ENCODE measurements at places on chromosomes 7 and 10.

GRCh38 chr7:17340655-17341054 lies 42.2 kb downstream of the AHR start:
- no peak overlapping the region for H3K27ac ChIP-seq
- no peak for DNase-seq
- peaks cover 77% of the 10 kb centered on the region for H3K36me3 ChIP-seq
- no peaks in the 10 kb centered on the region for H3K4me1 ChIP-seq
- H3K27me3 ChIP-seq: no peaks in the 10 kb centered on the region

GRCh38 chr7:107108793-107109371 lies 59.9 kb upstream of the HBP1 start:
- H3K36me3 ChIP-seq: no peaks in the 10 kb centered on the region
- H3K27me3 ChIP-seq: no peaks in the 10 kb centered on the region
- H3K27ac ChIP-seq: no peak overlapping the region
- H3K4me1 ChIP-seq: no peaks in the 10 kb centered on the region
- no peak overlapping the region for H3K4me3 ChIP-seq

GRCh38 chr7:26349005-26349915 lies 57.6 kb downstream of the SNX10 start:
- no peaks in the 10 kb centered on the region for H3K27me3 ChIP-seq
- DNase-seq: no peak
- no peaks in the 10 kb centered on the region for H3K36me3 ChIP-seq
- no peak overlapping the region for H3K4me3 ChIP-seq

- H3K27ac ChIP-seq: no peak overlapping the region
- peaks cover 7% of the 10 kb centered on the region for H3K4me1 ChIP-seq
- no peak for DNase-seq
- H3K4me3 ChIP-seq: no peak overlapping the region
- H3K27me3 ChIP-seq: no peaks in the 10 kb centered on the region
- H3K36me3 ChIP-seq: no peaks in the 10 kb centered on the region
These were observed 10.4 kb upstream of the FGFR2 start for GRCh38 chr10:121608469-121609190.

- H3K27me3 ChIP-seq: no peaks in the 10 kb centered on the region
- no peak for DNase-seq
- no peaks in the 10 kb centered on the region for H3K36me3 ChIP-seq
These were observed 651.6 kb upstream of the IGFBP3 start for GRCh38 chr7:46572691-46573090.

DNA sequence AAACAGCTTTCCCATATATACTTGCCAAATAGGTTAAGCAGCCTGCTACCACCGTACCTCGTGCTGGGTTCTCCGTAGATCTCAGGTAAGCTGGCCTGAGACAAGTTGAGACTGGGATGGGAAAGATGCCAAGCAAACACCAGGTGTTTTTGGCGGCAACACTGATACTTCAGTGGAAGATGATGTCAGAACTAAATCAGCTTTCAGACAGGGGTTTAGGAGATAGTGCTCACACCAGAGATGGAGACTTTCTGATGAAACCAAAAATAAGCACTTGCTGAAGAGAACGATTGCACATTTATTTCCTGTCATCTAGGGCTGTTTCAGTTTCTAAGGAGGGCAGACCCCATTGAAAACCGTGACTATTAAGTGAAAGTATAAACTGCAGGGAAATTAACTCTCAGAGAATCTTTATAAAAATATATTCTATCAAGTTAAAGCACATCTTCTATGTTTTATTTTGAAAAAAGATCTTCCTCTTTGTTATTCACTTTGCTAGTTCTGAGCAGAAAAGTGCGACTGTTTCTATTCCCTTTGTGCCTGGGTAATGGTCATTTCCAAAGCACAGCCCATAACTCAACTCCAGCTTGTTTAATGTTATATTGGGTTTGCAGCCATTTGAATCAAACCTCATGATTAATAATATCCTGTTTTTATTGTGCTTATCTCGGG lies 149.9 kb downstream of the CPED1 start:
- H3K27ac ChIP-seq: no peak overlapping the region
- peaks cover 10% of the 10 kb centered on the region for H3K4me1 ChIP-seq
- no peak for DNase-seq
- H3K27me3 ChIP-seq: no peaks in the 10 kb centered on the region
- no peaks in the 10 kb centered on the region for H3K36me3 ChIP-seq

GRCh38 chr10:3408603-3409365 lies 236.2 kb upstream of the PITRM1 start:
- no peaks in the 10 kb centered on the region for H3K27me3 ChIP-seq
- no peak for DNase-seq
- no peak overlapping the region for H3K4me3 ChIP-seq
- no peaks in the 10 kb centered on the region for H3K36me3 ChIP-seq
- H3K27ac ChIP-seq: no peak overlapping the region

DNA sequence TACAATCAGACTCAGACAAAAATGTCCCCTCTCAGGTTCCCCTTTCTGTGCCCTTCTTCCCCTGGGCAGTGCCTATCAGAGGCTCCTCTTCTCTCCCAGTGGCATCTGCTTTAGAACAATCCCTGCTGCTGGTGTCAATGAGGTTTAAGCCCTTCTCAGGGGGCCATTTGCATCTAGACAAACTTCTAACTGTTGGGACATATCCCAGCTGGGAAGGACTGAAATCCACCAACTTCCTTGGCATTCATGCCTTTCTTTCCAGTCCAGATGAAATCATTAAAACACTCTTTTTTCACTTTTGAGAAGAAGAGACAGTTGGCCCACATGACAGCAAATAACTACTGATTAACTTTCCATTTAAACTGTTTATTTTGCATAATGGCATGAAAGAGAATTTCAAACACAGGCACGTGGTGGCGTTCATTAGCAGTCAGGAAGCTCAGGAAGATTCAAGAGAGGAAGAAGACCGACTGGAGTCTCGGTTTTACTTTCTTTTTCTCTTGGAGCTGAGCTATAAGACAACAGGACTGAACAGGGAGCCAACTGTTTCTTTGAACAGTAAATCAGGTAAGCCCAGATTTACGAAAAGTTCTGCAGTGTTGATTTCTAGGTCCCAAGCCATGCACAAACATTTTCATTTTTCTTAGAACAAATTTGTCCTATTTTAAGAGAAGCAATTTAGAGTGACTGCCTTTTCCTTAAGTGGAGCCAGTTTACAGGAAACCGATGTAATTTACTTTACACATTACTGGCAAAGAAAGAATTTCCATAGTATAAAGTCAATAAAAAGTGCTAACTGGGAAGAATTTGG lies at the start of gene GIMAP2:
GIMAP2 (plus strand) TSS at position 488 of the 811 bp plus-strand sequence. CDS start 1,354 bp downstream, outside the sequence.
- DNase-seq: no peak
- H3K27ac ChIP-seq: no peak within 1 kb of the TSS
- peak within 1 kb of the TSS; percentile 28 for H3K4me3 ChIP-seq
- no peaks in the 10 kb centered on the region for H3K4me1 ChIP-seq
- no peaks in the 10 kb centered on the region for H3K27me3 ChIP-seq
- no peaks in the 10 kb centered on the region for H3K36me3 ChIP-seq

DNA sequence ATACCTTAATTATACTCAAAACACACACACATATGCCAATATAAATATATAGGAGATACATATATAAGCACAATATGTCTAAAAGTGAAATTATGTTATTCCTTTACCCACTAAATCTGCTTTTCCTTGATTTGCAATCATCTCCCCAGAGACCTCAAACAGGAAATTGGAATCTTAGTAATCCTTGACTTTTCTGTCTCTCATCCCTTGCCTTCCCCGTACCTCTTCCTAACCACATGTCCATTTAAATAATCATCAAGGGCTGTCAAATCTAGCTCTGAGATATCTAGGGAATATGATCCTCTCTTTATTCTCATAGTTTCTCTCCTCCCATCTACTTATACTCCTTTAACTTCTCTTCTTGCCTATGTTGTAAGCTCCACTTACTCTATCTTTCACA lies 336.6 kb downstream of the HGF start:
- no peak overlapping the region for H3K27ac ChIP-seq
- DNase-seq: no peak
- no peaks in the 10 kb centered on the region for H3K36me3 ChIP-seq

DNA sequence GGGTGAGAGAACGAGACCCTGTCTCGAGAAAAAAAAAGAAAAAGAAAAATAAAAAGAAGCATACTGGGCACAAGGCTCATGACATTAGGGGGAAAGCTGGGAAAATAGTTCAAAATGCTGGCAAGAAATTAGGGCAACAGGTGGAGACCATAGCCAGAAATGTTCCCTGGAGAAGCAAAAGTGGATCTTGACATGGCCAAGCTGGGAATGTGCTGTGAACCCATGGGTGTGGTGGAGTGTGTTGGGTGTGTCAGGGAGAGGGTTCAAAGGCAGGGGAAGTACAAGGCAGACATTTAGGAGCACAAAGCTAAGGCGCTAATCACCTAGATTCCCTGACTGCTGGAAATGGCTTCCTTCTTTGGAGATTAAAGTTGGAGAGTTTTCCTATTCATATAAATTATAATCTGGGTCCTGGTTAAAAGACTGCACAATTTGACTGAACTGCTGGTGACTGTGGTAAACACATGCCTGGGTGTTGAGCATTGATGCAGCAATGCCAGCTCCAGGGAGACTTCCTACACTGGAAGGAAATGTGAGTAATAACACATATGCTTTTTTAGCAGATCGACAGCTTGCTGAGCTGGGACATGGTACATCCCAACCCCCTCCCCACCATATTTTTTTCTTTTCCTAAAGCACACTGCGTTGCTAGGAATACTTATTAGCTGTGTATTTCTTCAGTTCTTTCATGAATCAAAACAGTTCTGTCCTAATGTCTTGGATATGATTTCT lies 70.1 kb upstream of the ARHGAP21 start:
- DNase-seq: no peak
- H3K27me3 ChIP-seq: no peaks in the 10 kb centered on the region

DNA sequence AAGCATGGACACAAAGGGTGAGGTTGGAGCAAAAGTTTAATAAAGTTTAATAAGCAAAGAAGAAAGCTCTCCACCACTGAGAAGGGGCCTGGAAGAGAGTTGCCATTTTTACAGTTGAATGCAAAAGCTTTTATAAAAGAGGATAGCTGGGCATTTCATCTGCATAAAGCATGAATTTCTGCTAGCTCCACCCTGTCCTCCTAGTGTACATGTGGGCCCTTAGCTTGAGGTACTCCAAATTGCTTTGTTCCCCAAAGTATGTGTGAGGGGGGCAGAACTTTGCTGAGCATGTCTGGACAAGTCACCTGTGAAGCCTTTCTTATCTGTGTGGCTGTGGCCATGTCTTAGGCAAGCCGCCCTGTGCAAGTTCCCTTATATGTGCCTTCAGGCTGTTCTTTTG lies 22.6 kb upstream of the CROT start:
- H3K27me3 ChIP-seq: no peaks in the 10 kb centered on the region
- no peaks in the 10 kb centered on the region for H3K36me3 ChIP-seq
- H3K4me3 ChIP-seq: no peak overlapping the region
- no peak overlapping the region for H3K27ac ChIP-seq
- H3K4me1 ChIP-seq: peaks cover 11% of the 10 kb centered on the region

DNA sequence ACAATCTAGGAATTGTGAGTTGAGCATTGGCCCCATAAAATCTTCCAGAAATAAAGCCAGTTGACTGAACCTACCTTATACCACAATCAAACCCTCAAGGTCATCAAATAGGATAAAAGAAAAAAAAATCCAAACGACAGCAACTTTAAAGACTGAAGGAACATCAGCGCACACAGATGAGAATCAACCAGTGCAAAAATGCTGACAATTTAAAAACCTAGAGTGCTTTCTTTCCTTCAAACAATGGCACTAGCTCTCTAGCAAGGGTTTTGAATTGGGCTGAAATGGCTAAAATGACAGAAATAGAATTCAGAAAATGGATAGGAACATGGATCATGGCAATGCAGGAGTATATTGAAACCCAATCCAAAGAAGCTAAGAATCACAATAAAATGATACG lies 16.1 kb upstream of the POT1 start:
- no peaks in the 10 kb centered on the region for H3K36me3 ChIP-seq
- H3K4me1 ChIP-seq: no peaks in the 10 kb centered on the region
- H3K27me3 ChIP-seq: no peaks in the 10 kb centered on the region
- no peak overlapping the region for H3K4me3 ChIP-seq
- no peak overlapping the region for H3K27ac ChIP-seq

- no peaks in the 10 kb centered on the region for H3K27me3 ChIP-seq
- H3K27ac ChIP-seq: no peak overlapping the region
- H3K36me3 ChIP-seq: no peaks in the 10 kb centered on the region
These were observed 473.6 kb upstream of the C7orf33 start for GRCh38 chr7:148116829-148117403.

GRCh38 chr7:129553899-129554461 lies 51.6 kb downstream of the SMKR1 start:
- no peak for DNase-seq
- no peaks in the 10 kb centered on the region for H3K27me3 ChIP-seq
- no peaks in the 10 kb centered on the region for H3K36me3 ChIP-seq

GRCh38 chr7:70113536-70113935 lies 515.3 kb downstream of the AUTS2 start:
- H3K4me3 ChIP-seq: no peak overlapping the region
- H3K27me3 ChIP-seq: no peaks in the 10 kb centered on the region
- H3K4me1 ChIP-seq: no peaks in the 10 kb centered on the region
- no peak for DNase-seq
- H3K27ac ChIP-seq: no peak overlapping the region

- H3K36me3 ChIP-seq: no peaks in the 10 kb centered on the region
- H3K4me1 ChIP-seq: peaks cover 24% of the 10 kb centered on the region
- H3K27me3 ChIP-seq: no peaks in the 10 kb centered on the region
- H3K4me3 ChIP-seq: no peak overlapping the region
These were observed 14.5 kb downstream of the IFIT5 start for GRCh38 chr10:89428877-89429276.

DNA sequence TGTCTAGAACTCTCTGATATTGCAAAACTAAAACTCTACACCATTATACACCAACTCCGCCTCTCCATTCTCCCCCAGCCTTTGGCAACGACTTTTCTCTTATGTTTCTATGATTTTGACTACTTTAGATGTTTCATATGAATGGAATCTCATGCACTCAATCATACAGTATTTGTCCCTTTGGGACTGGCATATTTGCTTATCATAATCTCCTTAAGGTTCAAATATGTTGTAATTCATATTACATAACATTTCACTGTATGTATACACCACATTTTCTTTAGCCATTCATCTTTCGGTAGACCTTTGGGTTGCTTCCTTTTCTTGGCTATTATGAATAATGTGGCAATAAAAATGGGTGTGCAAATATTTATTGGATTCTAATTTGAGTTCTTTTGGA lies 164.4 kb downstream of the ARL4A start:
- H3K4me1 ChIP-seq: no peaks in the 10 kb centered on the region
- no peak for DNase-seq
- no peaks in the 10 kb centered on the region for H3K27me3 ChIP-seq
- no peak overlapping the region for H3K27ac ChIP-seq

DNA sequence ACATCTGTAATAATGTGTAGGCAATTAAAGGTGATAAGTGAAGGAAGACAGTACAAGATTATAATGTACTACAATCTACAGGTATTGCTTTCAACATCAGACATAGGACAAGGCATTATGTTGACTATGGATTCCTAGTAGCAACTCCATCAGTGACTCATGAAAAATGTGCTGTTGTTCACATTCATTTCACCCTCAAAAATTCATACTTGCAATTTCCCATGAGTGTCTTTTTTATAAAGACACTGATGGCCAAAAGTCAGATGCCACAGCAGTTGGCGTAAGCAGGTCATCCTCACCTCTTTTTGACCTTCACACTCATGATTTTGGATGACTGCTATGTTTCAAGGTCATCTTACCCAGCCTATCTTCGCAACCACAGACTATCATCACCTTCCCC lies 100.0 kb upstream of the AMPH start:
- no peak for DNase-seq
- H3K27me3 ChIP-seq: no peaks in the 10 kb centered on the region
- no peaks in the 10 kb centered on the region for H3K4me1 ChIP-seq
- H3K27ac ChIP-seq: no peak overlapping the region
- H3K36me3 ChIP-seq: no peaks in the 10 kb centered on the region
- H3K4me3 ChIP-seq: no peak overlapping the region

- no peaks in the 10 kb centered on the region for H3K27me3 ChIP-seq
- no peak for DNase-seq
- H3K4me1 ChIP-seq: no peaks in the 10 kb centered on the region
- H3K36me3 ChIP-seq: no peaks in the 10 kb centered on the region
These were observed 37.6 kb upstream of the LRRTM3 start for GRCh38 chr10:66888237-66888636.

All from RWPE2 (cell line).